ENCODE measurements at places on chromosomes 16 and 17.
A peak's percentile ranks its signal among the peaks of the same experiment; 100 is the strongest.

- no peak for DNase-seq
Measured at GRCh38 chr17:50459756-50460155, 8.9 kb downstream of the CHAD start.

DNA sequence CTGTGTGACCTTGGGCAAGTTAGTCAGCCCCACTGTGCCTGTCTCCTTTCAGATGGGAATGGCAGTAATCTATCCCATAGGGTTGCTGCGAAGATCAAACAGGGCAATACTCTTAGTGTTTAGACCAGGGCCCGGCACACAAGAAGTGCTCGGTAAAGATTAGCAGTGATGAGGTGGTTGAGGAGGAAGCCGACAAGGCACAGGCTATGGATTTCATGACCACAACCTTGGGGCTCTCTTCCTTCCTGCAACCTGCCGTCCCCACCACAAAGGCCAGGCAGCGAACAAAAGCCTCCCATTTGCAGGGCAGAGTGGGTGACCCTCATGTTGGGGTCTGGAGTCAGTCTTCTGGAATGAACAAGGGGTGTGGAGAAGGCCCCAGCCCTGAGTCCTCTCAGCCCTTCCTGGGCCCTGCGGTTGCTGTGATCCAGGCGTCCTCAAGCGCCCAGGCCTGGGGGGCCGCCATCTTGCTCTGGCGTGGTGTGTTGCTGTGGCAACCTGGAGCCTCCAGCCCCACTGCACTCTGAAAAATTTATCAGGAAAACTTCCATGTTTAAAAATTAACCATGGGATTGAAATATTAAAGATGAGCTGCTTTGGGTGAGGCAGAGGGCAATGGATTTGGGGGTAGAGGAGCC is 9.8 kb downstream of the ADAM11 start:
- no peak for DNase-seq

- DNase-seq = no peak
Measured at GRCh38 chr17:35725802-35726126, 5.7 kb upstream of the RASL10B start.

DNA sequence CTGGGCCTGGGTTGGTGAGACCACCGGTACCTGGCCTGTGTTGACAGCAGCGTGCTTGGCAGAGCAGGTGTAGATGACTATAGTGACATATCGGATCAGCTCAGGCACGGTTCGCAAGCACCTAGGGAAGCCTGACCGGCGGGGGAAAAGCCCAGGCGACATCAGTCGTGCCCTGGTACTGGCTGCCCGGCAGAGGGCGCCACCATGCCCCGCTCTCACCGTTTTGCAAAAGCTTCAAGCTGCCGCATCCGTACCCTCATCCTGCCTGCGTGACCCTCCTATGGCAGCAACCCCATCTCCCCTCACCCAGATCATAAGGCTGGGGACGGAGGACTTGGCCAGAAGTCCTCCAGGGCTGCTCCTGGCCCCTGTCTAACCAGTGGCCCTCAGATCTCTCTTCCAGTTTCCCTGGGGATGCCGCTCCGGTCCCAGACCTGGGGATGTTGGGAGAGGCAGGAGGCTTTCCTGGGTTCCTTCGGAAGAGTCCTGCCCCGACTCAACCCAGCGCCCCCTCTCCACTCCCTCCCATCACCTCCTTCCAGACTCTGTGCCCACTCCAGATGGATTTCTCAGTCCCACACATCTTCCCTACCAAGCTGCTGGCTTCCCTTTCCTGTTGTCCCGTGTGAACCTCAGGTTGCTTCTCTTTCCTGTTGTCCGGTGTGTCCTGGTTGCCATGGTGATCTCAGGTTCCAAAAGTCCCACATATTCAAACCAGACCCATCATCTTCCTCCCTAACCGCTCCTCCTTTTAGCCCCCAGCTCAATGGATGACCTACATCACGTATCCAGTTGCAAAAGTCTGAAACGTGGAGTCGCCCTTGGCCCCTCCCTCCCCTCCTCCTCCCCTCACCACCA is 13.7 kb downstream of the ALOX12B start:
- DNase-seq = peak; percentile 75

GRCh38 chr17:62713086-62713881 is 85.8 kb downstream of the MRC2 start:
- DNase-seq = no peak

DNA sequence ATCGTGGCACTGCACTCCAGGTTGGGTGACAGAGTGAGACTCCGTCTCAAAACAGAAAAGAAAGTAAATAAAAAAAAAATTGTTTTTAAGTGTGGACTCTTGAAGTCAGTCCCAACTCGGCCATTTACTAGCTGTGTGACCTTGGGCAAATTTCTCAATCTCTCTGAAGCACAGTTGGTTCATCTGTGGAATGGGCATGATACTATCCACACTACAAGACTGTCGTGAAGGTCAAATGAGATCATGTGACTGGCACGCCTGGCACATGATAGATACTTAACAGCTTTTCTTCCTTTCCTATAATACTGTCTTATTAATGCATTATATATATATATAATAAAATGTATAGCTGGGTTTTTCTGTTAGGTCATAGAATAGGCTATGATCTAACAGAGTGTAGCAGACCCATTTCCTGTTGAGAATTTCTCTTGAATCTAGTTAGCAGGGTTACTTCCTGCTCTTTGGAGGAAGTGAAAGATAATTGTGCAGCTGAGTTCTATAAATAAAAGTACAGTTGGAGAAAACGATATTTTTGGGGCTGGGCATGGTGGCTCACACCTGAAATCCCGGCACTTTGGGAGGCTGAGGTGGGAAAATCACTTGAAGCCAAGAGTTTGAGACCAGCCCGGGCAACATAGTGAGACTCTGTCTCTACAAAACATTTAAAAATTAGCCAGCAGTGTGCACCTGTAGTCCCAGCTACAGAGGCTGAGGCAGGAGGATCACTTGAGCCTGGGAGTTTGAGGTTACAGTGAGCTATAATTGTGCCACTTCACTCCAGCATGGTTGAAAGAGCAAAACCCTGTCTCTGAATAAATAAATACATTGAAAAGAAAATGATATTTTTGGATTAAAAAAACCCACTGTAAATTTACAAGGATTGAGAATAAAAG is 7.3 kb downstream of the MILR1 start:
- DNase-seq = peak; percentile 21

- DNase-seq = peak; percentile 16
Measured at GRCh38 chr16:14310519-14310991, 239.4 kb downstream of the MRTFB start.

- no peak for DNase-seq
Measured at GRCh38 chr16:22225060-22225459, 19.0 kb downstream of the EEF2K start.

DNA sequence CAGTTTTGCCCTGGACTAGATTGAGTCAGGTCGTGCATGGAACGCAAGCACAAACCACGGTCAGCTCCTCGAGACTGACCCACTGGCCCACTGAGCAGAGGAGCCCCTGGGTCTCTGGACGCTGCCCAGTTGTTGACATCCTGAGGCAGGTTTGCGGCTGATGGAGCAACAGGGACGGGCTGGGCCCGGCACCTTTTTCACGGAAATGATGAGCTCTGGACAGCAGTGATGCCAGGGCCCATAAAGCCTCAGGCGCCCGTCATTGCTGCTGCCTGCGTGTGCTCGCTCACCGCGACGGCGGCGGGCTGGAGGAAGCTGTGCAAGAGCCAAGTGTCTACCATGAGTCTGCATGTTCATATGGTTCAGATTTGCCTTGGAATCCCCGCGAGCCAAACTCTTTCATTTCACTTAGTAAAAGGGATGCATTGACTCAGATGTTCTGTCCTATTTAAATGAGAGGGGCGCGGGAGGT is 30.8 kb upstream of the CRISPLD2 start:
- DNase-seq = no peak

DNA sequence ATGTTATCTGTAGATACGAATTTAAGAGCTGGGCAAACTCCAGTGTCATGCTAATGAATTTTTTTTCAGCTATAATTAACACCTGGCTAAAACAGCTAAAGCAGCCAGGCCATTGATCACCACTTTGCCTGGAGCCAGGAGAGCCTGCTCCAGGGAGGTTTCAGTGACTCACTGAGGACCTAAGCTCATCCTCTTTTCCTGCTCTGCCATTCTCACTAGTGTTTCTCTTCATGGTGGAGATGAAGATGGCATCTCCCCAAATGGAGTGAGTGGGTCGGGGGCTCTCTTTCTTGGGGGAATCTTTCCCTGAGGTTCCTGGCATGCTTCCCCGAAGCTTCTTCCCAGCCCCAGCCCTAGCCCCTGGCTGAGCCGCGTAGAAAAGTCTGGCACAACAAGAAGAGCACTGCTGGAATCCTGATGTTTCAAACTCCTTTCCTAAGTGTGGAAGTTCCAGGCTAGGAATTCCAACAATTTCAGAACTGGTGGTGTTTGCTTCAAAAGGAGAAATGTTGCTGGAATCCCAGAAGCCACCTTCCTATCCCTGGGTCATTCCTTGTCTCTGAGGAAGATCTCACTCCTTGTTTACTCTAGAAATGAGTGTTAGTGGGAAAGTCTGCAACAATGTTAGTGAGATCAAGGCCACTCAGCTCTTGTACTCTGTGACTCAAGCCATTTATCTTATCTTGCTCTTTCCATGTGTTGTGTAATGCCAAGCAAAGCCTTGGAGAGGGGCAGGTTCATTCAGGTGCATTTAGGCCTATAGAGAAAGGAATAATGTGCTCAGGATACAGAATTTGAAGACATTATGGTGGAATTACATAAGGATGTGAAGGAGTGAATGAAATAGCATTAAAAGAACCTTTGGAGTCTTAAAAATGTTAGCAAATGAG is 26.0 kb upstream of the B4GALNT2 start:
- no peak for DNase-seq

DNA sequence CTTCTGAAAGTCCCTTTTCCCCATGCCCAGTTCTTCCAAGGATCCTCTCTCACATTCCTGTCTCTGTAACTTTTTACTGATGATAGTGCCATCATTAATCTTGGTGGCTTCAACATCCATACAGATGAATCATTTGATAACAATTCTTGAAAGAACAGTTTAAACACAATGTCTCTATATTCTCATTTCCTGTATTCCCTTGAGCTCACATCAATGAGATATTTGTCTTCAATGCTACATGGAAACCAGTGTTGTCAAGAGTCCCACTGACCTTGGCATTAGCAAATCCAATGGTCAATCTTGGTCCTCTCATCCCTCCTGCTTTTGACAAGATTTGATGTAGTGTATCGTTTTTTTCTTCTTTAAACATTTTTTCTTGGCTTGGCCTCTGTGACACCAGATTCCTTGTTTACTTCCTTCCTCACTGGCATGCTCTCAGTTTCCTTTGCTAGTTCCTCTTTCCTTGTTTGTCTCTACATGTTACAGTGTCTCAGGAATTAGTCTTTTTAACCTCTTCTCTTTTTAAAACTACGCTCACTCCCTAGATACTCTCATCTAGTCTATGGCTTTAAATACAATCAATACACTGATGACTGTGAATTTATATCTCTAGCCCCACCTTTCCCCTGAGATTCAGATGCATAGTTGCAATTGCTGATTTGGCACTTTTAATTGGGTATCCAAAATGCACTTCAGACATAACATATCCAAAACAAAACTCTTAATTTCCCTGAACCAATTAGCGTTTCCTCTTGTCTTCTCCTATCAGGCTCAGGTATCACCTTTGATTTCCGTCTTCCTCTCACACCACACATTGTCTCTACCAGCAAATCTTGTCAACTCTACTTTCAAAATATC is 134.0 kb downstream of the MYO1D start:
- no peak for DNase-seq

GRCh38 chr16:87066133-87067002 is 250.8 kb downstream of the C16orf95 start:
- DNase-seq = no peak

All from lung (tissue), 17 donors.